ENCODE measurements at places on chromosomes 5 and 9. TPM values are rescaled to one million over a fixed set of nuclear protein-coding genes. Genes with fewer than 3 reads are reported as not detected.

SH3PXD2B gene
- 3.4 TPM for total RNA-seq

DNA sequence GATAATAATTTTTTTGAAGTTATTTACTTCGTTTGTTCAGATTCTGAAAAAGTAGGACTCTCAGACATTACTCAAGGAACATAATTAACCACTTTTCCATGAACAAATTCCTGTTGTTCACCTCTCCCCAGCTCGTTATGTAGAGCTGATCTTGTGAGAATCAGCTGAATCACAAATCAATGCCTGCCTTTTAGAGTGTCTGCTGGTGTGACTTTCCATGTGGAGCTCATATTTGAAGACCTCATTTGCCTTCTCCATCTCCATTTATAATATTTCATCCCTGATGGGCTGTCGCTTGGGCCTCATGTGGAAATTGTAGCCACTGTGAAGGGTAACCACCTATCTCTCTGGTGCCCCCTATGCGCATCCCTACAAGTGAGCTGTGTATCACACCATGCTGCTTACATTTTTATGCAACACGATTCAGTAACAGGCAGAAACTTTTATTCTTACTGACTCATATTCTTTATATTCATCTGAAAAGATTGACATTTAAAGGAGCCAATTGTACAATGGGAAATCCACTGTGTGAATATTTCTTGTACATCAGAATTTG lies 111.3 kb downstream of the STK32A start:
- no peak for DNase-seq
- no peak overlapping the region for H3K4me3 ChIP-seq
- no peaks in the 10 kb centered on the region for H3K36me3 ChIP-seq
- no peak overlapping the region for H3K27ac ChIP-seq
- no peaks in the 10 kb centered on the region for H3K27me3 ChIP-seq

DNA sequence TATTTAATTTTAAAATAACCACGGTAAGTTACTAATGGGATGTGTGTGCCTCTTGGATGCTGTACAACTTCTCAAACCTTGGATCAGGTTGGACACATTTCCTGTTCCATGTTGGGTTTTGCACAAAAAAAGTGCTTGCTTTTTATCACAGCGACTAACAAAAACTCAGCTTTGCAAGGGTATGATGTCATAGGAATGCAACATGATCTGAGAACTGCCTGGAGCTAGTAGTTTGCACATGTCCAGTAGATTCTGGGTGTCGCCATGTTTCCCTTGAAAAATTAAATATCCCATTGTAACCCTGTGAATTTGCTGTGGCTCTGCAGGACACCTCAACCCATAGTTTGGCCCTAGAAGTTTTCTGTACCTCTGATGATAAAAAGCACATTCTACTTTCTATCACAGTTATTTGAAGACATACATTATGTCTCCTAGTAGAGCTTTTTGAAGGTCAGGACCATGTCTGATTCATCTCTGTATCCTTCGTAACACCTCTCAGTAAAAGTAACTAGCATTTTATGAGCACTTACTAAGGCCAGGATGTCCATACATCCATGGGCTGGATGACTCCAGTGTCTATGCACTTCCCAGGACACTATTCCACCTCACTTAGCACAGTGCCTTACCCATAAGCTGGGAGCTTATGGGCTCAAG lies 11.5 kb upstream of the FRMPD1 start:
- H3K36me3 ChIP-seq = no peaks in the 10 kb centered on the region
- DNase-seq = no peak
- no peaks in the 10 kb centered on the region for H3K4me1 ChIP-seq
- no peak overlapping the region for H3K27ac ChIP-seq
- H3K27me3 ChIP-seq = peaks cover 13% of the 10 kb centered on the region

ATP6V0E1 gene
- 121 TPM for total RNA-seq

GRCh38 chr5:79020861-79021561 lies 35.9 kb upstream of the ARSB start:
- H3K27ac ChIP-seq = no peak overlapping the region
- H3K4me3 ChIP-seq = no peak overlapping the region
- no peaks in the 10 kb centered on the region for H3K27me3 ChIP-seq
- peak; percentile 27 for DNase-seq

Measured in HepG2 (cell line).